ENCODE measurements at places on chromosomes 1 and 21.

DNA sequence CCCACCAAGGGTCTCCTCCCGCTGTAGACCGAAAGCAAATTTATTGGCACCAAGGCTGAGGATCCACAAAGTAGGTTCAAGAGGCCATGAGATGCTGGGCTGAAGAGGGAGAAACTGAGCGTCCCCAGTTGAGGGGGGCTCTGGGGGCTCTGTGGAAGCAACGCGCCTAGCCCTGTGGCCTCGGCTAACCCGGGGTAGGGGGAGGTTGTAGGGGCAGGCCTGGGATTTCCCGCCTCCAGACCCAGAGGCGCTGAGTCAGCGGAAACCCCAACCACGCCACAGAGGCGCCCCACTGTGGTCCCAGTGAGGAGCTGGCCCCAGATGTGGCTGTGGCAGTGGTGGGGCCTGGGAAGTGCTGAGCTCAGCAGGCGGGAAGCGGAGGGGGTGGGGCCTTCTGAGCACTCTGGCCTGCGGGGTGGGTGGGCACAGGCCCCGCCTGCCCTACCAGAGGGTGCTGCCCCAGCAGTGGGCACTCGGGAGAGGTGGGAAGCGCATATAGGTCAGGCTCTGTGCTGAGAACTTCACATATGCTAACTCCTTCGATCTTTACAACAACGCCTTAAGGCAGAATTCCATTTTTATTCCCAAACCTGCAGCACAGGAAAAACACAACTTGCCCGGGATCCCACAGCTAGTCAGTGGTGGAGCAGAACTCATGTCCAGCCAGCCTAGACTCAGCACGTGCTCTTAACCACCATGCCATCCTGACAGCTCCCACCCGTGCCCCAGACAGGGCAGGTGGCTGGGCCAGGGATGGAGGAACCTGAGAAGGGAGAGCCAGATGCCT, 1.5 kb upstream of the COL16A1 start:
- peak; percentile 48 for DNase-seq

- DNase-seq, result no peak
Measured at GRCh38 chr21:23067672-23068071, 2069.5 kb downstream of the NCAM2 start.

GRCh38 chr1:225425201-225425786, 2.5 kb downstream of the LBR start:
- no peak for DNase-seq

DNA sequence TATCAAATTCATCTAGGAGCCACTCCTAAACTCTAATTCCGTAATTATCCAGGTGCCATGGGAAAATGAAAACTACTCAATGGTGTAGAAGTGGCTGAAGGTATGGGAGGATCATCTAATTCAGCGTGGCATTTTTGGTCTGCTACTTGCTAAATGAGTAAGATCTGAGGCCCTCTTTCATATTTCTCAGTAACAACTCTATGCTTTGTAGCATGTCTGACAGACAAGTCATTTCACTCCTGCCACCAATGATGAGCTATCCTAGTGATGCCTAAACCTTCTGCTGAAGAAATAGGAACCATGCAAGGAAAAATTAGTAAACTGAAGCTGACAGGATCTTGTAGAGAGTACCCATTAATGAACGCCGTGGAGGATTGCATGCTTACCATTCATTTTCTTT, 145.3 kb downstream of the NTNG1 start:
- no peak for DNase-seq

DNA sequence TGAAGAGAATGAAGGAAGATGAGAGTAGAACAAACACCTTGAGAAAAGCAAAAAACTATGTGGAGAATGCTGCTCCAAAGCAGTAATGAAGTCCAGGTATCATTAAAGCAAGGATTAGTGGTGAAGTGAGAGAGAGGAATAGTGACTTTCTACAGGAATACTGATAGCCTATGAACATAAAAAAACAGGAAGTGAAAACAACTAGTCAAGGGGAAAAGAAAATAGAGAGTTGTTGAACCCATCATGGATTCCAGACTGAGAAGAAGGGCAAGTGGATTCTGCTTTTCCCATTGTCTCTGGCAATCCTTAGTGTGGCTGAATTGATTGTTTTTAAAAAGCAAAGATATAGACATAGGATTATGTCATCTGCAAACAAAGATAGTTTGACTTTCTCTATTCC, 119.9 kb upstream of the LHX8 start:
- no peak for DNase-seq

- no peak for DNase-seq
Measured at GRCh38 chr1:57854436-57854835, 430.6 kb upstream of the DAB1 start.

DNA sequence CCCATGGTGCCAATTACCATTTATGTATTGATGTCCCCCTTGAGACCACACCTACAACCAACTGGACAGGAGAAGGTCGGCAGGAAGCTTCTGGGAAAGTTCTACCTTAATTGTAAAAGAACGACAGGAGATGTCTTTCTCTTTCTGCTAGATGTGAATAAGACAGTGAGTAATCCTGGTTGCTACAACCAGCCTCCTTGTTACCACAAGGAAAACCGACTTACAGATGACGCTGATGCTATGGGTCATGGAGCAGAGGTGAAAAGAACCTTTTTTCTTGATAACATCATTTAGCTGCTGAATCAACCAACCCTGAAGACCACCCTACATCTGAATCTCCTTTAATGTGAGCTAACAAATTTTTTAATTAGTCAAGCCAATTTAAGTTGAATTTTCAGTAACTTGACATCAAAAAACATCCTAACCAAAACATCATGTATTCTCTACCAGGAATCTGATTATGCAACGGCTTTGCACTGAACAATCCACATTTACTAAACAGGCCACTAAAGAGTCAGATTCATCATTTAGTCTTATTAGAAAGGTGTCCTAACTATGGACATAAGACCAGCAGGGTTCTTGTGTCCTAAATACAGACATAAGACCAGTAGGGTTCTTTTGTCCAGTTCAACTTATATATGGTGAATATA, 23.0 kb downstream of the RGS2 start:
- DNase-seq, result no peak

DNA sequence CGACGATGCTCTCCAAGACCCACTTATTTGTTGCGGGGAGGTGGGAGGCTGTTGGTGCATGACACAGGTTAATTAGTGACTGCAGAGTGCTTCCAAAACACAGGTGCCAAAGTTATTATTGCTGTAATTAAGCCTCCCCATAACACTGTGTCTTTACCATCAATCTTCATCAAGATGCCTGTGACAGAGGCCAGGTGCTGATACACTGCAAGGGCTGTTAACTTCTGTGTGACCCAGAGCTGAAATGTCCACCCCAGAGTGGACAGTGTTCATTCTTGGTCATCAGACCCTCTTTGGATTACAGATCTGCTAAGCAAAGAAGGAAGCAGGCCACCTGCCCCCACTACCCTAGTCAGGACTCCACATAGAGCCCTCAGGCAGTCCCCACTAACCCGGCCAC, 55.5 kb downstream of the CAPN8 start:
- no peak for DNase-seq

DNA sequence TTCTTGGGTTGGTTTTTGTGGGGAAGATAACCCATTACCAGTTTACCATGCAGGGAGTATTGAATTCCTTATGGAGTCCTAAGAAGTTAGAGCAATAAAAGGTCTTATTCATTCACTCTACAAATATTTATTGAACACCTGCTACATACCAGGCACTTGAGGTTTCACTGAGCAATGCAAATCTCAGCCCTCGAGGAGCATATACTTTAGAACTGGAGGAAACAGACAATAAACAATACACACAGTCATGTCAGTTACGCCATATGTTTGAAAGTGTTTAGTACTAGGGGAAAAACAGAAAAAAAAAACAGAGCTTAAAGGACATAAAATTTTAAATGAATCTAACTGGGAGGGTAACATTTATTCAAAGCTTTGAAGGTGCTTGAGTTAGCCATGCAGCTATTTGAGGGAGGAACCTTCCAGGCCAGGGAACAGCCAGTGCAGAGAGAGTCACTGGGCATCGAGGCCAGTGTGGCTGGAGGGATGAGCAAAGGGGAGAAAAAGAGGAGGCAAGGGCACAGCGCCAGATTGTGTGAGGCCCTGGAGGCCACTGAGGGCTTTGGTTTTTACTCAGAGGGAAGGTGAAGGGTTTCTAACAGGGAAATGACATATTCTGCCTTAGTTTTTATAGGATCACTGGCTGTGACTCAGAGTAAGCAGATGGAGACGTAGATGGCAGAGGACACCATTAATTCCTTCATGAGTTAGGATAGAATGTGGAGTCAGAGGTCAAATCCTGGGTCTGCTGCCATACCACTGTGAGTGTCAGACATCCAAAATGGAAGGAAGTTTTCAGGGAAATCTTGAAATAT, 32.7 kb downstream of the C1orf21 start:
- no peak for DNase-seq

GRCh38 chr1:13918862-13919261, 218.9 kb downstream of the PRDM2 start:
- DNase-seq, result no peak

- peak; percentile 74 for DNase-seq
Measured at GRCh38 chr1:35564037-35564883, 6.7 kb downstream of the NCDN start.

DNA sequence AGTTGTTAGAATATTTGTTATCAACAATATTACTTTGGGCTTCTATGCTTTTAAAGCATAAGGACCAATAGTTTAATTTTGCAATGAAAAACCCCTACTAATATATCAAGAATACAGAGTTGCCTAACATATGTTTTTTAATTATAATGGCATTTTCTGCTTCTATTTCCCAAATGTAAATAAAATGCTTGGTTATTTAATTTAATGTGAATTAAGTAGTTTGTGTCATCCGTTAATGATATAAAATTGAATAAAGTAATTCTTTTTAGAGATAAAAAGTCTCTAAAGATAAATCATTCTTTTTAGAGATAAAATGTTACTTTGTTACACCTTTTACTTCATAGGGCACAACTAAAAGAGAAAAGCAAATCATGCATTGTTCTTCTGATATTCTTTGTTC, 583.7 kb upstream of the ADGRL2 start:
- DNase-seq, result no peak

DNA sequence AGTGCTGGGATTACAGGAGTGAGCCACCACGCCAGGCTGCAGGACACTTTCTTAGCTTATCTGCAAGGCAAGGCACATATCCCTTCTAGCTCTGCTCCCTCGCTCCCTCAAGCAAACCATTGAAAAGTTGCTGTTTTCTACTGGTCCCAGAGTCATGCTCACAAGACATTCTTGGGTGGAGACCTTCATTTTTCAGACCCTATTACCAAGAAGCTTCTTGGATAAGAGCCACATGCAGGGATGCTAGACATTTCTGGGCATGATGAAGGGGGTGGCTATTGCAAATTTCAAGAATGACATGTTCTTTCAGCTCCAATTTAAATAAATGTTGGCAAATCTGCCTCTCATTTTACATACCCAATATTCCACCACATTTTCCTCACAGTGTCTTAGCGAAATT, 33.9 kb downstream of the CAPN9 start:
- DNase-seq, result no peak

DNA sequence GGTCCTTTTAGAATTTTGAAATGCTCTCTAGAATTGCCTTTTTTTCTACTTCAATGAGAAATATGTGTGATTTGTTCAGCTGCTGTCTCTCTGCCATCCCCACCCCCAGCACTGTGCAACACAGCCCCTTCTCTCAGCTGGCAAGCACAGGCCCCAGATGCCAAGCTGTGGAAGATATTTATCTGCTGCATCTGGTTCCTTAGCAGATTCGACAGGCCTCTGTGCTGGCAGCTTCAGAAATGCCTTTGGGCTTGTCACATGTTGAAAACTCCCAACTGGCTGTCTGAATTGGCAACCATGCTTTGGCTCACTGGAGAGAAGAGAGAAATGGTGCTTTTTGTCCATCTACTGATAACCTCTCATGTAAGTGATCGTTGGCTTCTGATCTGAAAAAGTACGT, 206.7 kb upstream of the C1orf87 start:
- DNase-seq, result no peak

DNA sequence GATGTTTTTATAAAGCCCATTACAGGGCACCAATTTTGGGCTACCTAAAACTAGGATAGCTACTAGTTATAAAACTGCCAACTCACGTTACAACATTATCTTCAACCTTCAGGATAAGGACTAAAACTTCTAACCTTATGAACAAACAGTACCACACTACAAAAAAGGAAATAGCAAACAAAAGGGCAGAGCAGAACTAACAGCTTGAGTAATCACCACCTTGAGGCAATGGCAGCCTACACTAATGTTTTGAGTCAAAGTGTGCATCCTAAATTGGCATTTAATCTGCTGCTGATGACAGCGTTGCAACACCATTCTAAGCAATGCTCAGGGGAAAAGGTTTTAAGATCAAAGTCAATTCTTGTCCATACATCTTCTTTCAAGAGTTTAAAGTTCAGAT, 27.2 kb downstream of the PTP4A2 start:
- no peak for DNase-seq

GRCh38 chr1:235763962-235764361, 102.7 kb downstream of the LYST start:
- no peak for DNase-seq
